ENCODE measurements at places on chromosomes 7 and 10. TPM values are rescaled to one million over a fixed set of nuclear protein-coding genes. Genes with fewer than 3 reads are reported as not detected.

NUTM2B gene
- total RNA-seq: 1.9 TPM

MXI1 gene
- total RNA-seq: 49.7 TPM

- no peak for DNase-seq
These were observed 26.6 kb upstream of the FAM180A start for GRCh38 chr7:135775230-135775629.

GRCh38 chr7:38410056-38410455 is 136.6 kb upstream of the TARP start:
- DNase-seq: no peak

GRCh38 chr10:99345350-99345749 is 16.2 kb downstream of the CNNM1 start:
- no peak for DNase-seq

GRCh38 chr10:30433306-30433729 is 666 bp upstream of the MAP3K8 start:
- peak; percentile 37 for DNase-seq

DNA sequence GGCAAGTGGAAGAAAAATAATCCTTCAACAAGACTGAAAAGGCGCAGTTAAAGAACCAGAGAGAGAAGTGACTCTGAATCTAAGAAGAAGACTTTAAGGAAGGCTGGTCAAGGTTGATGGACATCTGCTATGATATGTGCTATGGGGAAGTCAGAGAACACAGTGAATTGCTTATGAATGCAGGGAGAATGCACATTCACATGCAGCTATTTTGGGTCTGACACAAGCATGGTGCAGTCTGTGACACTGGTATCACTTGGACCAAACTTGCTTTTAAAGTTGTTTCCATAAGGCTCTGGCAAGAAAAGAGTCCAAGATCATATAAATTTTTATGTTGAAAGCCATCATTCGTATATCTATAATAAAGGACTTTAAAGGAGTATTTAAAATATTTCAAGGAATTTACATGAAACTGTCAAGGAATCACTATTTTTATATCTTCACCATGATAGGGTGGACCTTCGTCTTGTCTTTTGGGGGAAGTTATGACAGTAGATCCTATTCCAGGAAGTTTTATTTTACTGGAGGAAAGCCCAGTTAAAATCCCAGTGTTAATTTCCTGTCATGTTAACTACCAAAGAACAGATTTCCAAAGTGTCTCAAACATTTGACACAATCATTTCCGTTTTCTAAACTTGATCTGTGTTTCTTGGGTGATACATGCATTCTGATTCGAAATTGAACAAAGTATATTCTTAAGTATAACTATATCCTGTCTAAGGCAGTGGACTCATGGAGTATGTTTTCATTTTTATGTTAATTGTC is 239.6 kb downstream of the SDK1 start:
- DNase-seq: no peak

DNA sequence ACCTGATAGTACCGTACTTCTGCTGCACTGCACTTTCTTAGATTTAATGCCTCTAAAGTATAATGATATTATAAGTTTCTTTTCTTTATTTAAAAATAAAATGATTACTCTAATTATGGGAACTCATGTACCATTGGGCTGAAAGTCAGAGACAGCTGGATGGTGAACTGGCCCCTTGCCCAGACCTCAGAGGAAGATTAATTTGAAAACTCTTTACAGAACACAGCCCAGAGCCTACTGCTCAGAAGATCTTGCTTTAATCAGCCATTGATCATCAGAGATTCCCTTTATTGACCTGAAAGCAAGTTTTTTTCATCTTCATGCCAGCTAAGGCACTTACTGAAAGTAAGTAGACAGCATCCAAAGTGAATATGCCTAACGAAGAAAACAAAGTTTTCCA is 341.7 kb downstream of the GFRA1 start:
- no peak for DNase-seq

GRCh38 chr10:59672150-59672875 is 37.3 kb downstream of the SLC16A9 start:
- DNase-seq: no peak

DNA sequence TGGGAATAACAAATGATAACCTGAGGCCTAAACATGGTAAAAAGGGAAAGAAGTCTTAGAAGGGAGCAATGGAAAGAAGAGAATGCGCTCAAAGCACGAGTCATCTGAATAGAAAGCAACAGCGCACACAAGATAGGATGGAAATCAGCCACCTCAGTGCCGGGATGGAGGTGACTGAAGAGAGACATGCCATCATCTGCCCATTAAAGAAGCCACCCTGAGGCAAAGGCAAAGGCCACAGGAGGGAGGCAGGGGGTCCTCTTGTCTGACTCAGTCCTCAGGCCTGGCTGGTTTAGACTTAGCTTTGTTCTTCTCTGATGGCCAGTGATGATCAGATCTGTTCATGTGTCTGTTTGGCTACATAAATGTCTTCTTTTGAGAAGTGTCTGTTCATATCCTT is 180.6 kb downstream of the CHCHD3 start:
- DNase-seq: no peak

GRCh38 chr10:128337860-128338378 is 211.7 kb upstream of the MKI67 start:
- DNase-seq: no peak

- no peak for DNase-seq
These were observed 341.5 kb upstream of the AOAH start for GRCh38 chr7:37065779-37066271.
